ENCODE measurements at places on chromosomes 6 and 20.

DNA sequence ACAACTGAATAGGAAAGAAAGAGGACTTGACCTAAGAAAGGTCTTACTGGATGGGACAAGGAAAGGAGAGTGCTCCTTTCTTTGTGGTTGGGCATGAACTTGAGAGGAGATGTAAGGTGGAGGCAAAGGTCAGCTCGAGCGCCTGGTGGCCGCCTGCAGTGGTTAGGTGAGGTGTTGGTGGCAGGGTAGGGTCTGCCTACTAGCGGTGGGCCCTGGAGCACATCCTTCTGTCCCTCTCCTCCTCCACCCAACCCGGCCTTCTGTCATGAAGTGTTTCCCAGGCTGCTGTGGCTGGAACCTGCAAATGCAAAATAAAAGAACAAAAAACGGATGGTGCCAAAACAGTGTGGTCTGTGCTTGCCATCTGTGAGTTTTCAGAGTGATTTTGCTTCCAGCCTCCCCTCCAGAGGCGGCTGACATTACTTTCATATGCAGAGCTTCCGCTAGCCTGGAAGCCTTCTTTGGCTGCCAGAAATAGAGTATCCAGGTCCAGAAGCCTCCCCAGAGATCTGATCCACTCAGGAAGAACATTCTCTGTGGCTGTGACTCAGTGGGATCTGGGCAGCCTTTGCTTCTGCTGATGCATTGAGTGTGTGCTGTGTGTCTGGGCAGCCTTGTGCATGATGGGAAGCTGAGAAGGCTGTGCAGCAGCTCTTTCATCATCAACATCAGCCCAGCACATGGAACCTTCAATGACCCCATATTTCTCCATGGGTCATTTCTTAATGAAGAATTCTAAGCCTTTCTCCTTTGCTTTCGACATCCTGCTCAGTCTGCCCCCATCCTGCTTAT is 79.8 kb upstream of the FAM184A start:
- DNase-seq = no peak

DNA sequence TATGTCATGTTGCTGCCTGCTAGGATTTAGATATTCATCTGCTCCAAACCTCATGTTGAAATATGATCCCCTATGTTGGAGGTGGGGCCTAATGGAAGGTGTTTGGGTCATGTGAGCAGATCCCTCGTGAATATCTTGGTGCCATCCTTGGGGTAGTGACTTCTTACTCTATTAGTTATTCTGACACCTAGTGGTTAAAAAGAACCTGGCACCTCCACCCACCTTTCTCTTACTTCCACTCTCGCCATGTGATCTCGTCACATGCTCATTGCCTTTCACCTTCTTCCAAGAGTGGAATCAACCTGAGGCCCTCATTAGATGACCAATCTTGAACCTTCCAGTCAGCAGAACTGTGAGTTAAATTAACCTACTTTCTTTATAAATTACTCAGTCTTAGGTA is 549.4 kb upstream of the SYNCRIP start:
- DNase-seq = no peak

GRCh38 chr6:47202644-47203205 is 107.0 kb downstream of the TNFRSF21 start:
- no peak for DNase-seq

- DNase-seq = no peak
These were observed 4.9 kb downstream of the MTCL3 start for GRCh38 chr6:127514179-127514772.

- no peak for DNase-seq
These were observed 2.4 kb downstream of the KIF13A start for GRCh38 chr6:17984812-17985670.

GRCh38 chr6:145047891-145048290 is 687.4 kb downstream of the EPM2A start:
- no peak for DNase-seq

DNA sequence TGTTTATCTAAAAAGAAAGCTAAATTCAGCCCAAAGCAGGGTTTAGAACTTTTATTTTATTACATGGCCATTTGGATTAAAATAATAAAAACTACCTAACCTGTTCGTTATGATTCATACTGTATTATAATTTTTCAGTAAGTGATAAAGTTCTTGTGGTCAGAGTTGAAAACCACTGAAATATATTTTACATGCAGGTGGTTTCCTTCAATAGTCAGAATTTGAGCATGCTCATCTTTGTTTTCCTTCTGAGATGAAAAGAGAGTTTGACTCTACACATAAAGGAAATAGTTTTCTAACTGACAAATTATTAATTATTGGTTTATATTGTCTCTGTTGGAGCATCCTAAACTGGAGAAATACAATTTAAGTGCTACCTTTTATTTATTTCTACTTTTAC is 114.0 kb upstream of the FKBP1C start:
- DNase-seq = no peak

DNA sequence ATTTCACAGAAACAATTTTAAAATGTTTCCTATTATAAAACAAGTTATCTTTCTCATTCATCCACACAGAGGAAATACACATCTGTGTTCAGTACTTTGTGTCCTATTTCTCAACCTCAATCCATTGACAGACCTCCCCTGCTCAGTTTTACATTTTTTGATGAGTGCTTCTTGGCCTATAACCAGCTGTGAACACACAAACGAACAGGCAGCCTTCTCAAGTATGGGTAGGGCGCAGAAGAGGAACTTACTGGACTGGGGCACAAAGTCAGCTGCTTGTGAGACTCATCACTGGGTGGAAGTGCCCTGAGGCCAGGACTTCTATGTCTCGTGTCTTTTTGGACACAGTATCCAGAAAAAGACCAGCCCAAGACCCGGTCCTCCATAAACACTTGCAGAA is 2.8 kb downstream of the RPS6KA2 start:
- peak; percentile 44 for DNase-seq

- no peak for DNase-seq
These were observed 54.8 kb downstream of the HFE start for GRCh38 chr6:26142026-26142425.

- no peak for DNase-seq
These were observed 51.9 kb downstream of the HIVEP2 start for GRCh38 chr6:142893088-142893487.

- no peak for DNase-seq
These were observed 169.7 kb upstream of the TFAP2D start for GRCh38 chr6:50543666-50544065.

DNA sequence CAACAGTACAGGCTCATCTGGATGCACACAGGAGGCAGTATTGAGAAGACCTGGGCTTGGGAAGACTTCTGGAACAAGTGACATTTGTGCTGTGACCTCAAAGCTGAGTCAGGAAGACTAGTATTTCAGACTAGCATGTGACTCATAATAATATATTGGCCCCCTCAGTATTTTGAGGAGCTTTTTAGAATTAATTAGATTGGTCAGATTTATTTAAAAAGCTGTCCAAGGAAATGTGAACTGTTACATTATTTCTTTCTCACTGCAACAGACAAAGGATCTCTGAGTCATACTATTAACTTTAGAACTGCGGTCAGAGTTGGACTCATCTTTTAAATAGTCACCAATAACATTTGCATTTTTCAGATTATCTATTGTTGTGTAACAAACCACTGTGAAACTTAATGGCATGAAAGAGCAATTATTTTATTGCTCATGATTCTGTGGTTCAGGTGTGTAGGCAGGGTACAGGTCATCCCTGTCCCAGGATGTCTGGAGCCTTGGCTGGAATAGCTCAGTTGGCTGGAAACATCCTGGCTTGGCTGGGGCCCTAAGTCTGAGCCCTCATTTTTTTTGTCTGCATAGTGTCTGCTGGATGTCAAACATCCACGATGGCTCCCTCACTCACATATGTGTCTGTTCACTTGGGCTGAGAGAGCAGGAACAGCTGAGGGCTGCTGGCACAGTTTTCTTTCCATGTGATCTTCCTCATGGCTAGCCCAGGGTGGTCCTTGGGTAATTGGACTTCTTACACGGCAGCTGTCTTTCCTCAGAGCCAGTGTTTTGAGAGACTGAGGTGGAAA is 46.9 kb downstream of the MAP3K4 start:
- no peak for DNase-seq

GRCh38 chr6:142357879-142358278 is 56.1 kb downstream of the ADGRG6 start:
- no peak for DNase-seq

GRCh38 chr6:168102315-168102985 is 23.4 kb upstream of the FRMD1 start:
- no peak for DNase-seq

DNA sequence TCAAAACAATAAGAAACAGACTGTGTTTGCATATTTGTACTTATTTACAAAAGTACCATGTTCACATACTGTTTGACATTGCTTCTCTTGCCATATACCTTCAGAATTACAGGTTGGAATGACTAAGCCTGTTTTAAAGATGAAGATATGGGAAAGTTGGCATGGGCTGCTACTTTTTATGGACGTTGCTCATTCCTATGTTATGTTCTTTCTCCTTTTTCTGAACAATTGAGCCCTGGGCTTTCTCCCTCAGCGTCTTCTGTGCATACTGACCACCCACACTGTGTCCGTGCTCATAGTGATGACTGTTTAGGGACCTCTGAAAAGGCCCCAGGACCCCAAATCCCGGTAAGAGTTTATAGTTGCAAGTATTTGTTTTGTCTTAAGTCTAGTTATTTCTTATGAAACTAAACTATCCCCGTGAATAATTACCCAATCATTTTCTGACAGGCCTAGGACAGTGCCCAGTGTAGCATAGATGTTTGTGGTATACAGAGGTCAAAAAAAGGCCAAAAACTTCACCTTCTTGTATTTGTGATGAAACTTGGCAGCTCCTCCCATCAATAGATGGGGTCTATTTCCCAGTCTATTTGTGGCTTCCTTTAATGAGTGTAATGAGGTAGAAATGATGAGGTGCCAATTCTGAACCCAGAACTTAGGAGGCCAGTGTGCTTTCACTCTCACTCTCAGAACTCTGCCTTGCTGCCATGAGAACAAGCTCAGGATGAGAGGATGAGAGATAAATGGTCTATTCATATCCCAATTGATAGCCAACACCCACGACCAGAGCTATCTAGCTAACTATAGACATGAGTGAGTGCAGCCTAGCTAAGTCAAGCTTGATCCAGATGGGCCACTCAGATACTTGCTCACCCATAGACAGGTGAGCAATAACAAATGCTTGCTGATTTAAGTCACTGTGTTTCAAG is 40.9 kb downstream of the GSTA4 start:
- DNase-seq = no peak

GRCh38 chr6:14796974-14797762 is 448.7 kb upstream of the JARID2 start:
- no peak for DNase-seq

DNA sequence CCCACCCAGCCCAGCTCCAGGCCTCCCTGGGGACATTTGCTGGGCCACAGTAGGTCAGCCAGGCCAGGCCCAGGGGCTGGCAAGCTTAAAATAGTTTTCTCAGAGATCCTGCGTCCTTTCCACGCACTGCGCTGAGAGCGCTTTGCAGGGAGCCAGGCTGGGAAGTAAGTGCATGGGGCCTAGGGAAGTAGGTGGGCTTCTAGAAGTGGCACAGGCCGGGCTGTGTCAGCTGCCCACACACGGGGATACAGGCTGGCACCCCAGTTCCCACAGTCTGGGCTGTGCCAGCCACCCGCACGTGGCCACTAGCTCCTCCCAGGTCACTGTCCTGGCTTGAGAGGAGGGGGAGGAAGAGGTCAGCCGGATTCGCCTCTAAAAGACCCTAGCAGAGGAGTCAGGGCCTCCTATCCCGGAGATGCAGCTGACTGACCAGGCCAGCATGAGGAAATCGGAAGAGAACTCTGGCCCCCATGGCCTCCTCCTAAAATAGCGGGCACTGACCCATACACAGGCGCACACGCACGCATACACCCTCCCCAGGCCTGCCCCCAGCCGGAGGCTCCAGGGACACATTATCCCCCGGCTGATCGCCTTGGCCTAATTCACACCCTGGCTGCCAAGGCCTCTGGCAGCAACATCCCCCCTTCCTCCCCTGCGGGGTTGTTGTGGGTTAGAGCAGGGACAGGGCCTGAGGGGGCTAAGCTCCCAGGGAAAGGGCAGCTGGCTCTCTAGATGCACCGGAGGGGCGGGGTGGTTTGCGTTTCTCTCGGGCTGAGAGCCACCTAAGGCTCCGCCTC is 5.4 kb downstream of the SLCO4A1 start:
- no peak for DNase-seq

- DNase-seq = no peak
These were observed 48.4 kb downstream of the MAFB start for GRCh38 chr20:40640667-40641066.

DNA sequence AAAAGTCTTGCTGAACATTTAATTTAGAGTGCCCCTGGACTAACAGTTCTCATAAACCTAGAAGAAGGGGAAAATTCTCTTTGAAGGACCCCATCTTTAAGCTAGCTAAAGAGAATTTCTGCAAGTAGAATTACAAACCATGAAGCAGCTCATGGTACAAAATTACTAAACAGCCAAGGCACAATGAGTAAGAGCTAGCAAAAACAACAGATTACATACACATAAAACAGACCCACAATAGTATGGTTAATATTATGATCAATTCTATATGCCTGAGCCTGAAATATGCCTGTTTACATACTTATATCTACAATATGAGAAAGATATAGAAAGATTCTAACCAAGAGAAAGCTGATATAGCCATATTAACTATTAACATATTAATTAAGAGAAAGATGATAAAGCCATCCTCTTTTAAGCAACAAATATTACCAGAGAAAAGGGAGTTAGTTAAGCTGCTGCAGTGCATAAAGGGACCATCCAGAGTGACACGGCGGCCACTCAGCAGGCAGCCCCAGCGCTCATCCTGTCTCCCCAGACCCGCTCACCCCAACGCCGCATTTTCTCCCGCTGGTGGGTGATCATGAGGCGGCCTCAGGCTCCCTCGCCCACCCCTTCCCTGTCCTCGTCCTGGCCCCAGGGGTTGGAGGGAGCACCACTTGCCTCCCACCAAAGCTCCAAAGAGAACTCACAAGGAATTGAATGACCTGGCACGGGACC is 98.4 kb upstream of the CARMIL1 start:
- no peak for DNase-seq

DNA sequence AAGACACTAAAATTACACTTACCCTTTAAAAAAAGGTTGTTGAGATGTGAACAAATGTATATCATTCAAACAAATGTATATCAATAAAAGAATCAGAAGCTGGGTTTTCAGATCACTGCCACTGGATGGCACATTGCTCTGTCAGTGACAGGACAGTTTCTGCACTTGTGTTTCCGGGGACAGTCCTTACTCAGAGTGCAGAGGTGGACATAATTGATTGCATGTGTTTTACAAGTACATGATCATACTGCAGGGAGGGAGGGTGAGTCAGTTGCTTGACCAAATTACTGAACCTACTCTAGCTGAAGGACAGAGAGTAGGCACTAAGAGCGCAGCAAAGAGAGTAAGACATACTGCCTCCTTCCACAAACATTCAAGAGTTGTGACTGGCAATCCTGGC is 302.3 kb downstream of the TENT5A start:
- DNase-seq = no peak
